Cortex of kidney (tissue), 1 donor: ENCODE measurements at places on chromosomes 7 and 10.

- no peak for DNase-seq
Measured at GRCh38 chr7:67636348-67637022, 639.9 kb downstream of the TYW1 start.

DNA sequence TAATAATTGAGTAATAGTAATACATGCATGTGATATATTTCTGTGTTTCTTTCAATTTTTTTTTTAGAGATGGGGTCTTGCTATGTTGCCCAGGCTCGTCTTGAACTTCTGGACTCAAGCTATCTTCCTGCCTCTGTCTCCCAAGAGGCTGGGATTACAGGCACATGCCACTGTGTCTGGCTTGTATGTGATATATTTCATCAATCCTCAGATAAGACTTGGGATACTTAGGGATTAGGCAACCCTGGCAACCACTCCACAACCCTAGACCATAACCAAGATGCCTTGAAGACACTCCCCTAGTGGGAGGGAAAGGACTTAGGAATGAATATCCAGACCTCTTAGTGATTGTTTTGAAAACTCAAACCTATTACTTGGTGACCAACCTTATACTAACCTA is 154.8 kb downstream of the CCDC3 start:
- DNase-seq, result no peak

GRCh38 chr7:108026647-108027046 is 23.7 kb upstream of the LAMB1 start:
- DNase-seq, result no peak

GRCh38 chr7:127690806-127691205 is 38.8 kb downstream of the SND1 start:
- DNase-seq, result no peak

DNA sequence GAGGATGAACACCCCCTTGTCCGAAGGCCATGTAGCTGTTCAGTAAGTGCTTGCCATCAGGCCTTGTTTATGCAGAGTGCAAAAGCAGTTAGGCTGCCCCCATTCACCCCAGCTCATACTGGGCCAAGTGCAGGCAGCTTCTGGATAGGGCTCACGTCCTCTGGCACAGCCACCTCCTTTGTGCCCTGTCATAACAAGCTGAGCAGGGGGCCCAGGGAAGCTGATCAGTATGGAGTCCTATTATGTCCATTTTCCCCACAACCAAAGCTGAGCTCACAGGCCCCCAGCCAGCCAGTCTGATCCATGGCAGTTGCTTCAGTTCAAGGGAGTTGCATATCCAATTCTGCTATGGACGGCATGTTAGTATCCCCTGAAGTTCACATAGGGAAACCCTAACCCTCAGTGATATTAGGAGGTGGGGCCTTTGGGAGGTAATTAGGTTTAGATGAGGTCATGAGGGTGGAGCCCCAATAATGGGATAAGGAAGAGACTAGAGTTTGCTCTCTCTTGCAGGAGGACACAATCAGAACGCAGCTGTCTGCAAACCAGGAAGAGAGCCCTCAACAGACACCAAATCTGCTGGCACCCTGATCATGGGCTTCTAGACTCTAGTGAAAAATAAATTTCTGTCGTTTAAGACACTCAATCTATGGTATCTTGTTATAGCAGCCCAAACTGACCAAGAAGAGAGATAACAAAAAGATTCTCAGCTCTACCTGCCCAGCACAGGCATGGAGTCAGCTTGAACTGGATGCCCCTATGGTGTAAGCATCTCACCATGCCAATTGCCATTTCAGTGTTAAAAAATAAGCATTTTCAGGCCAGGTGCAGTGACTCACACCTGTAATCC is 155.9 kb downstream of the FGFR2 start:
- DNase-seq, result no peak

DNA sequence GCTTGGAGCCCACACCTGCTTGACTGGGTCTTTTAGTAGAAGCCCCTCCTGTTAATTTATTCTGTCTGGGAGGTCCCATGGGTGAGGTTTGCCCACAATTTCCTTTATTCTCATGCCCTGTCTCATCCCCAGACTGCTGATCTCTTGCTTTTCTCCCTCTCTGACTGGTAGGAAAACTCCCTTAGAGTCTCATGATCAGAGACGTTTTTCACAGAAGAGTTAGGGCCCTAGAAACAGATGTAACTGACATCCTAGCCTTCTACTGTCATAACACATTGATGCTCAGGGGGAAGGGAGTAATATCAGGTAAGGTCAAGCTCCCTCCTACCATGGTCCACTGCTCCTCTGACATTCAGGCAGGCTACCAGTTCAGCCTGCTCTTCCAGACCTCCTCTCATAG is 43.7 kb upstream of the WASL start:
- no peak for DNase-seq

DNA sequence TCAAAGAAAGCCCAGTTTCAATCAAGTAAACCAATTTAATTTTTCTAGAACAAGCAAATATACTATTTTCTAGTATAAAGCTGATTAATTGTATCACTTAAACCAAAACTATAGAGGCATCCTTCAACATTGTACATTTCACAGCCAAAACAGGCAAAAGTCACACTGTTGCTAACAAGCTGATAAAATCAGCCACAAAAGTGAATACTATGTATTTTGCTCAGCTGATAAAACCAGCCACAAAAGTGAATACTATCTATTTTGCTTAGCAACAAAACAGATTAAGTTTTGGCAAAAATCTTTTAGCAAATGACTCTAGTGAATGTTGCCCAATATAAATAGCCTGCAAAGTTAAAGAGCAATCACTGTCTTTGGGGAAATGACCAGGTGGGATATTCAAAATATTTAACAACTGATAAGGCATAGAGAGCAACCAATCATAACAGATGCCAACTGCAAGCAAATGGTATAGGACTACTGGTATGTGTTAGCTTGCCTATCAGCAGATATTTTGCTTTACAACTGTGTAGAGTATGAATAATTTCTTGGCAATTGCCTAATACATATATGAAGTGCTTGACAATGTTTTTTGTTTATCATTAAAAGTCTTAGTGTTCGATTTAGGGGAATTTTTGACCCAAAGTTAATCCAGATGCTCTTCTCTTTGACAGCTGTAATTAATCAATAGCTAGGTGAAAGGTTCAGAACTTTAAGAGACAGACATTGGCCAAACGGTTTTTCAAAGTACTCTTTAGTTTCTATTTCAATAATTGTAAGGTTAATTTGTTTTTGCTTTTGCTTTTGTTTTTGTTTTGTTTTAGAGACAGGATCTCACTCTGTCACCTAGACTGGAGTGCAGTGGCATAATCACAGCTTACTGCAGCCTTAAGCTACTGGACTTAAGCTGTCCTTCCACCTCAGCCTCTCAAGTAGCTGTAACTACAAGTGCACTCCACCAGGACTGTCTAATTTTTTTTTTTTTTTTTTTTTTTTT is 44.4 kb upstream of the SP4 start:
- no peak for DNase-seq

DNA sequence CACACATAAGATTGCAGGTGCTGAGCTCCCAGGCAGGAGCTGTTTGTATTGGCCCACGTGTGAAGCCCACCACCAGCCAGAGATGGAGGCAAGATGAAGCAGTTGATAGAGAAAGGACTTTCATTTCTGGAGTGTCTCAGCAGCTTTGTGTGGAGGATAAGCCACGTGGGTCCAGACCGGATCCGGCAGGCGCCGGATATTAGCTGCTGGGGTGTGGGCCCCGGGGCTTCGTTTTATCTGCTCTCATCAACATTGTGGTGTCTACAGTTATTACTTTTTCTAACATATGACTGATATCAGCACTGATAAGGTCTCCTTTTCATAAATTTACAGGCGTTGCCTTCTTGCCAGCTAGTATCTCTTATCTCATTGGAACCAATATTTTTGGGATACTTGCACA is 25.5 kb downstream of the SLC18A2 start:
- no peak for DNase-seq

- DNase-seq, result no peak
Measured at GRCh38 chr10:12595936-12596576, 246.7 kb downstream of the CAMK1D start.

- DNase-seq, result no peak
Measured at GRCh38 chr10:75450075-75450445, 18.6 kb downstream of the LRMDA start.

- no peak for DNase-seq
Measured at GRCh38 chr7:46558482-46559193, 637.6 kb upstream of the IGFBP3 start.

GRCh38 chr10:8245131-8245813 is 190.8 kb downstream of the GATA3 start:
- no peak for DNase-seq

- no peak for DNase-seq
Measured at GRCh38 chr10:63547628-63548360, 26.6 kb downstream of the REEP3 start.

DNA sequence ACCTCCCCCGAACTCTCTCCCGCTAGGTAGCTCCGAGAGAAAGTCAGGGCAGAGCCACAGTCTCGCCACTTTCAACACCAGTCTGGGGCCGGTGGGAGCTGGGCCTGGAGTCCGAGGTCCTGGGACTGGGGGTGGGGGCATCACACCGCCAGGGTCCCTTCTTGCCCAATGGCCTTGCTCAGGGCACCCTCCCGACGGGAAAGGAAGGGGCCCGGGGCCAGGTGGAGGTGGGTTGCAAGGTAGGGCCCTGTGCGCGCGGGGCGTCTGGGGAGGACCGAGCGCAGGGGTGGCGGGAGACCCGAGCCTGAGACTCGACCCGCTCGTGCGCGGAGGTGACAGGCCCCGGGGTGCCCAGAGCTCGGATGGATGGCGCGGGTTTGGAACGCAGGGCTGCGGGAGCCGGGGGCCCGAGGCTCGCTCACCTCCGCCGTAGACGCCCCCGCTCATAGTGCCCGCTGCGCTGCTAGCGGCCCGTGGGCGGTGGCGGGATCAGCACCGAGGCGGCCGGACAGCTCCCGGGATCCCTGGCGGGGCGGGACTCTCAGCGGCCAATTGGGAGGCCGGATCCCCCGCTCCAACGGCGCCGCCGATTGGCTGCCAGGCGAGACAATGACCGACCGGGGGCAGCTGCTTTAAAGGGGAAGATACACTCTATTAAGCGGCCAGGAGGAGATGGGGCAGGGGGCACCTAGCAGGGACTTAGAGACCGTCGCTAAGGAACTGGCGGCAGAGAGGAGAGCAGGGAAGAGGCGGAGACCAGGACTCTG is at the start of gene ACTL6B:
Gene ACTL6B, minus strand, starts transcription at position 541 of the 767 bp plus-strand sequence. Its CDS starts 94 bp downstream, at position 447.
- DNase-seq, result no peak

GRCh38 chr10:103696411-103697145 is 158.8 kb downstream of the SH3PXD2A start:
- no peak for DNase-seq

GRCh38 chr10:78656417-78657162 is 412.2 kb upstream of the ZMIZ1 start:
- DNase-seq, result no peak

DNA sequence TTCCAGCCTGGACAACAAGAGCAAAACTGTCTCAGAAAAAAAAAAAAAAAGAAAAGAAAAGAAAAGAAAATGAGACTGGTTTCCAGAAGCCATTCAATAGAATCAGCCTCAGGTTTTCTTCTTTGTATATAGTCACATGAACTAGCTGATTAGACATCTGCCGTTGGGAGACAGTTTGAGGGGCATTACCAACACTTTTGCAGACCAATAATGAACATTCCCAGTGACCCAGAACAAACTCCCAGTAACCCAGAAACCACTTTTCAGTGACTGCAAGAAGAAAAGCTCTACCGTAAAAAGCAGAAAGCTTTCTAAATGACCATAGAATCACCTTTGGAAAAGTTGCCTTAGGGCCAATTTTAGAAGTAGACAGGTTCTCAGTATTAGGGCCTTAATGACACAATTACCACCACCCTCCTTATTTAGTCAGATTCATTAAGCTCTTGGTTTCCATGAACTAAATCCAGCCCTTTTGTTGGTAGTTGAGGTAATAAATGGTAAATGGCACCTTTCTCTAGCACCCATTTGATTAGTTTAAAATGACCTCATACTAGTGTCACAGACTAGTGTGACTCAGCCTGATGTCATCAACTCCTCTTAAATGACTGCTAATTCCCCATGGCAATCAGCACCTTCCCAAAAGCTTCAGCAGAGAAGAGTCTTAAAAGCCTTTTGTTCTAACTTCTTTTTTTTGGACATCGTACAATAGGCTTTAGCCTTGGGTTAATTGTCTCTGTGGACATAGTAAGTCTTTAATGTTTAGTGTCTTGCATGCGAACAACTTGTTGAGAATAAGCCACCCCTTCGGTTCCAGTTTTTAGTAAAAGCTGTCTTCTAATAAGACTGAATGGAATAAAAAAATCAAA is 33.6 kb upstream of the XRCC2 start:
- DNase-seq, result no peak

- no peak for DNase-seq
Measured at GRCh38 chr7:78967046-78967445, 486.4 kb downstream of the MAGI2 start.

GRCh38 chr10:110357252-110357780 is 52.6 kb upstream of the SMNDC1 start:
- DNase-seq, result no peak

DNA sequence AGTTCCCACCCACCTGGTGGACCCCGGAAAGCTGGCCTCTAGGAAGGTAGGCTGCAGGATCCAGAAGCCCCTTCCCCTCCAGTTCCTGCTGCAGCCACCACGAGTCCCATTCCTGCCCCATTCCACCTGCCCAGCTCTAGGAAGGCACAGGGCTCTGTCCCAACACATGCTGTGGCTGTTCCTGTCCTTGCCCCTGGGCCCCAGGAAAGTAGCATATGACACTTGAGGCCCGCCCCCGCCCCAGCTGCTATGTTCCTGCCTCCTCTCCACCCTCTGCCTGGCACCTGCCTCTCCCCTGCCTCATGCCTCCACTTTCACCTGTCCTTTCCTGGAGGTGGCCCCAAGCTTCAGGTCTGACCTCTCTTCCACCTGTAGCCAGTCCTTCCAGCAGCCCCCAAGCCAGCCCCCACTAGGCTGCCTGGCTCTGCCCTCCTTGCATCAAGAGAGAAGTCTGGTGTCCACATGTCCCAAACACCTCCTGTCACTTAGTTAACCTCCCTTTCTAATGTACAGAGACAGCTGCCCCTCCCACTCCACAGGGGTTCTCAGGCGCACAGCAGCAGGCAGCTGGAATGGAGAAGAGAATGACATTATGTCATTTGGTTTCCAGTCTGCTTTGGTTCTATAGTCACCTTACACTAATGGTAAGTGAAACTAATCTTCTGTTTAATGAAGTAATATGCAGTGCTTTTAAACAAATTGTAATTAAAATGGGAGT is 22.7 kb downstream of the YKT6 start:
- DNase-seq, result no peak

DNA sequence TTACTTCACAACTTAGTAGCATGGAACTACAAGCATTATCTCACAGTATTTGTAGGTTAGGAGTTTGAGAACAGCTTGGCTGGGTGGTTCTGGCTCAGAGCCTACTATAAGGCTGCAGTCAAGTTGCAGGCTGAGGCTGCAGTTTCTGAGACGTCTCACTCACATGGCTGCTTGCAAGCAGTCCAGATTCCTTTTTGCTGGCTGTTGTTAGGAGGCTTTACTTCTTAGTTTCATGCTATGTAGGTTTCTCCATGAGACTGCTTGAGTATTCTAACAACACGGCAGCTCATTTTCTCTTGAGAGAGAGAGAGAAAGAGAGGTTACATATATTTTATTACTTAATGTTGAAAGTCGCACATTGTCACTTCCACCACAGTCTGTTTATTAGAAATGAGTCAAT is 1073.9 kb downstream of the NXPH1 start:
- DNase-seq, result no peak
